ENCODE measurements at places on chromosomes 5 and 9. TPM values are rescaled to one million over a fixed set of nuclear protein-coding genes. Genes with fewer than 3 reads are reported as not detected.

DNA sequence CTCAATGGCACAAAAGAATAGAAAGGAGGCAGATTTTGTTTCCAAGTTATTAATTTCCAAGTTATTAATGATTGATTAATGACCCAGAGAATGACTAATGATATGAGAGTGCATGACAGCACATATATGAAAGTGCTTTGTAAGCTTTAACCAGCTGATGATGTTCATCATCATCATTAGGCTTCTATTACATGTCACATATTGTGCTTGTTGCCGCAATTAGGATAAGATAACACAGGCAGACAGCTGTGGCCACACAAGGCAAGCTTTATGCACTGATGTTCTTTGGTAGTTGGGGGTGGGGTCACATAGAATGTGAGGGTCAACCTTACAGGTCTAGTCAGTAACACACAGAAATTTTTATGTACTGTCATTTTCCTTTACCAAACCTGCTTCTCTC lies 219.7 kb downstream of the TRPM3 start:
- no peaks in the 10 kb centered on the region for H3K27me3 ChIP-seq
- H3K36me3 ChIP-seq: no peaks in the 10 kb centered on the region
- no peaks in the 10 kb centered on the region for H3K4me1 ChIP-seq
- DNase-seq: no peak
- no peak overlapping the region for H3K4me3 ChIP-seq
- no peak overlapping the region for H3K27ac ChIP-seq

- H3K27me3 ChIP-seq: no peaks in the 10 kb centered on the region
- no peak overlapping the region for H3K4me3 ChIP-seq
- no peaks in the 10 kb centered on the region for H3K36me3 ChIP-seq
- no peak for DNase-seq
These were observed 58.7 kb upstream of the CTSL start for GRCh38 chr9:87667164-87667738.

The PDZD2 gene
- total RNA-seq: not detected

DNA sequence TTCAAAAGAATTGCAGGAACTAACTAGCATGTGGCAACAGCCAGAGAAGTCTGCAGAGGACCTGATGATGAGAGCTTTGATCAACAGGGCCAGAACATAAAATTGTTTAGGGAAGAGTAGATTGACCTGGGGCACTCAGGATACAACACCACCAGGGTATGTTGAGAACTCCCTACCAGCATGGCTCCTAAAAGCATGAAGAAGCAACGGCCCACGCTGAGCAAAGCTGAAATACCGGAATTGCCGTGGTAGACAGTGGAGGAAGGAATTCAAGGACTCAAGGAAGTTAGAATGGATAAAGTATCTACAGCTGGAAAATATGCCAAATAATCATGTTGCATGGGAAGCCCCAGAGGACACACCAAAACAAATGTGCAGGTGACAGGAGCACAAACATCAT lies 31.6 kb downstream of the DROSHA start:
- H3K36me3 ChIP-seq: peaks cover 75% of the 10 kb centered on the region
- H3K27me3 ChIP-seq: no peaks in the 10 kb centered on the region
- no peaks in the 10 kb centered on the region for H3K4me1 ChIP-seq
- H3K4me3 ChIP-seq: no peak overlapping the region

DNA sequence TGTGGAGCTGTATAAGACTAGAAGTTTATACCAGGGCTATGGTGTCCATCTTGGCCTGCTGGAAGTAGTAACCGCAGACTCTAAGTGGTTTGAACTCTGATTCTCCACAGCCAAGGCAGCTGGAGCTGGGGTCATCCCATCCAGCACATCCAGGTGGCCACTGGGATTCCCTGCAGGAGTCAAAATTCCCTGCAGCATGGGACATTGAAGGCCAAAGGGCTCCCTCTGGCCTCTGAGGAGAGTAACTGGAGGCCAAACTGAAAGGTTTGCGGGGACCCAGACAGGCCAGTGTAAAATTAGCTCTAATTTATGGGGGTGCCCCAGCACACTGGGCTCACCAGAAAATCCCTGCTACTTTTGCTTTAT lies 12.2 kb upstream of the PRXL2C start:
- no peak overlapping the region for H3K4me3 ChIP-seq
- H3K27ac ChIP-seq: no peak overlapping the region
- H3K27me3 ChIP-seq: peaks cover 1% of the 10 kb centered on the region
- H3K4me1 ChIP-seq: no peaks in the 10 kb centered on the region
- H3K36me3 ChIP-seq: no peaks in the 10 kb centered on the region

The SPATA9 gene
- not detected for total RNA-seq

GRCh38 chr5:58921159-58921558 lies 338.3 kb downstream of the RAB3C start:
- no peak overlapping the region for H3K4me3 ChIP-seq
- DNase-seq: no peak
- no peak overlapping the region for H3K27ac ChIP-seq
- H3K36me3 ChIP-seq: no peaks in the 10 kb centered on the region
- peaks cover under 1% of the 10 kb centered on the region for H3K4me1 ChIP-seq

The DMRT3 gene
- not detected for total RNA-seq

The ADGRD2 gene
- not detected for total RNA-seq

- no peak overlapping the region for H3K27ac ChIP-seq
- H3K36me3 ChIP-seq: peaks cover 13% of the 10 kb centered on the region
- no peaks in the 10 kb centered on the region for H3K4me1 ChIP-seq
- H3K27me3 ChIP-seq: no peaks in the 10 kb centered on the region
- DNase-seq: no peak
These were observed 16.1 kb upstream of the AHRR start for GRCh38 chr5:305459-305858.

DNA sequence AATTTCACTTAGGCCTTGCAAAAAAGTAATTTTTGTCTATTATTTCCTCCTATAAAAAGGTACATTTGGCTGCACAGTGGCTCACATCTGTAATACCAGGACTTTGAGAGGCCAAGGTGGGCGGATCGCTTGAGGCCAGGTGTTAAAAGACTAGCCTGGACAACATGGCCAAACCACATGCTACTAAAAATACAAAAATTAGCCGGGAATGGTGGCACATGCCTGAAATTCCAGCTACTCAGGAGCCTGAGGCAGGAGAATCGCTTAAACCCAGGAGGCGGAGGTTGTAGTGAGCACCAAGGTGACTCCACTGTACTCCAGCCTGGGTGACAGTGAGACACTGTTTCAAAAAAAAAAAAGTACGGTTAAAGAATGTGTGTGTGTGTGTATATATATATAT lies 15.7 kb downstream of the NUP155 start:
- no peak overlapping the region for H3K4me3 ChIP-seq
- no peak for DNase-seq
- H3K27me3 ChIP-seq: no peaks in the 10 kb centered on the region
- no peak overlapping the region for H3K27ac ChIP-seq
- H3K36me3 ChIP-seq: peaks cover 32% of the 10 kb centered on the region

DNA sequence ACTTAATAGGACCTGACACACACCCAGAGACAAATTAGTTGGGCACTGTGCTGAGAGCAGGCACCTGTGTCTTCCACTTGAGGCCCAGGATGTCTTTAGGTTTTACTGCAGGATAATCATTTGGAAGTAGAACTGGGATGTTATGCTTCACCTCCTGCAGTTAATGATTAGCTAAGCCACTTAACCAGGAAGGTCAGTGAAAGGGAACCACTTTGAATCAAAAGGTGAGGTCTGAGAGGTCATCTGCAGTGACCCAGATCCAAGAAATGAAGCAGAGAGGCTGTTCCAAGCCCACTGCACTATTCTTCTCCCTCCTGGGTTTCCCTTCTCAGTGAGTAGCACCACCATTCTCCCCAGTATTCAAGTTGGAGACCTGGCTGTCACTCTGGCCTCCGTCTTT lies 110.5 kb downstream of the SNX18 start:
- H3K36me3 ChIP-seq: peaks cover 13% of the 10 kb centered on the region

DNA sequence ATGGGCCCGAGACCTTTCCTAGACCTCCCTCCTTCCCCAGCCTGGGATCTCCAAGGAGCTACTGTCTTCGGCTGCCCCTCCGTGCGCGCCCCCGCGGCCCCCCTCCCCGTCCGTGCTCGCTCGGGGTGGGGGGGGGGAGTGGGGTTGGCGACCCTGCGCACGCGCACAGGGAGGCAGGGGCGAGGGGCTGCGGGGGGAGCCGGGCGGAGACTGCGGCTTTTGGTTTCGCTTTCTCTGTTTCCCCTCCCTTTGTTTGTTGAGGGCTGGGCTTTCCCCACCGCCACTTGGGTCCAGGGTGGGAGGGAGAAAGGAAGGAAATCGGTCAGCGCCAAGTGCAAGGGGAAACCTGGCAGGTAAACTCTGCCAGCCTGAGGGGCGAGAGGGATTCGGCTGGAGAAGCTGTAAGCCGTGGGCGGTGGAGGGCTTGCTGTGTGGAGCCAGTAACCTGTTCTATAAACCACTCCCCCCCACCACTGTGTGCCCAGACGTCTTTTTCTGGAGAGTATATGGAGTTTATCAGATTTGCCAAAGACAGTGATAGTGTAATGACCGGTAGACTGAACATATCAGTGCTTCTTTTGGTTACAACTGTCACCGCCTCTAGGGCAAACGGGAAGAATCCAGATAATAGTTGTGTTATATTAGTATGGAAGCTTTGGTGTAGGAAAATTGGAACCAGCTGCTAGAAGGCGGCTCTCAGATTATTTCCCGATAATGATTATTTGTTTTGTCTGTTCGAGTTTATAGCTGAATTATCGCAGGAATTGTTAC lies 684 bp downstream of the DNAJA1 start:
- peaks cover 52% of the 10 kb centered on the region for H3K36me3 ChIP-seq
- H3K4me3 ChIP-seq: peak overlapping the region; percentile 96
- H3K4me1 ChIP-seq: peaks cover 64% of the 10 kb centered on the region
- H3K27ac ChIP-seq: peak overlapping the region; percentile 91
- DNase-seq: peak; percentile 81
- no peaks in the 10 kb centered on the region for H3K27me3 ChIP-seq

GRCh38 chr9:136264031-136264430 lies 18.4 kb upstream of the QSOX2 start:
- H3K27ac ChIP-seq: no peak overlapping the region
- H3K27me3 ChIP-seq: peaks cover 7% of the 10 kb centered on the region
- no peaks in the 10 kb centered on the region for H3K36me3 ChIP-seq
- H3K4me1 ChIP-seq: peaks cover 9% of the 10 kb centered on the region
- DNase-seq: no peak

GRCh38 chr9:126403397-126403796 lies 76.8 kb downstream of the MVB12B start:
- DNase-seq: no peak
- peak overlapping the region; percentile 66 for H3K27ac ChIP-seq

The C9orf50 gene
- not detected for total RNA-seq
